ENCODE measurements at places on chromosomes 13 and 19.

GRCh38 chr19:4175669-4175931 is 6.8 kb downstream of the SIRT6 start:
- no peak for DNase-seq

DNA sequence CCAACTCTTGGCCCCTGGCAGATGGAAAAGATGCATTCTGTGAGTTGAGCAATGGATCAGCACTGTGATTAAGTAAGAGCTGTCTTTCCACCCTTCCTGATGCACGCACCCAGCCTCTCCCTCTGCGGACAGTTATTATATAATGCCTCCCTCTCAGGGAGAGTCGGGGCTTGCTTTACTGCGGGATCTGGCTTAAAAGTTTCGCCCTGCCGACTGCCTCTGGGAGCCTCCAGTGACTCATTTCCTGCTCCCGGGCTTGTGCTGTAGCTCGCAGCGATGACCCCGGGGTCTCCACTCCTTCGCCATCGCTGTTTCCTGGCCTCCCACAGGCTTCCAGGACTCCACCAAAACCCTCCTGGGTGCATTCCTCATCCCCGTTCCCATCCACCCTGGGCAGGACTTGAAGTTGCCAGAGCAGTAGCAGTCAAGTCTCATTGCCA is 107.4 kb upstream of the SLC7A1 start:
- DNase-seq: no peak

GRCh38 chr19:18733196-18733647 is 49.7 kb downstream of the CRTC1 start:
- DNase-seq: no peak

- DNase-seq: no peak
Observed at GRCh38 chr13:42525035-42525504, 48.9 kb upstream of the TNFSF11 start.

GRCh38 chr13:23449398-23450162 is 16.1 kb upstream of the SACS start:
- no peak for DNase-seq

- no peak for DNase-seq
Observed at GRCh38 chr19:34480971-34481841, at the start of gene WTIP. TSS of gene WTIP (plus strand) at chr19:34481758. CDS start at chr19:34481975, 217 bp downstream.

DNA sequence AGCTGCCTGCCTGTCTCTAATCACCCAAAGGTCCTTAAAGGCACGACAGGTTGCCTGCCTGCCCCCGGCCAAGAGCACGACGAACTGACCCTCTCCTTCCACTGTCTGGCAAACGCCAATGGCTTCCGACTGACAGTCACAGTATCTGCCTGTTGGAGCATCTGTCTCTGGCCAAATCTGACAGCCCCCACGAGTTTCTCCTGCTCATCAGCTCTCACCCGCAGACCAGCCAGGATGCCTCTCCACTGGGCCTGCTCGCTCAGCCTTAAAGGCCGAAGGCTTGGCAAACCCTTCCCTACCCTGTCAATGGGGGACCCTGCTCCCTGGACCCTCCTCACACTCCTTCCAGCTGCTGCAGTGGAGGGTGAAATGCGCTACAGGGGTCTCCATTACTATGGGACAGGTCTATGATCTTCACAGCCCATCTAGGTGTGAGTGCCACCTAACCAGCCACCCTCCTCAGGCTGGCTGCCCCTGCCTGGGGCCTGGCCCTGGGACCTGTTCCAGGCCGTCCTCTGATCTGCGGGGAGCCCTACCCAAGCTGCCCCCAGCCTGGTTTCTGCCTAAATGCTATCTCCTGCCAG is 932 bp downstream of the FAM83E start:
- DNase-seq: no peak

GRCh38 chr19:10105509-10106099 is 558 bp upstream of the PPAN start:
- no peak for DNase-seq

DNA sequence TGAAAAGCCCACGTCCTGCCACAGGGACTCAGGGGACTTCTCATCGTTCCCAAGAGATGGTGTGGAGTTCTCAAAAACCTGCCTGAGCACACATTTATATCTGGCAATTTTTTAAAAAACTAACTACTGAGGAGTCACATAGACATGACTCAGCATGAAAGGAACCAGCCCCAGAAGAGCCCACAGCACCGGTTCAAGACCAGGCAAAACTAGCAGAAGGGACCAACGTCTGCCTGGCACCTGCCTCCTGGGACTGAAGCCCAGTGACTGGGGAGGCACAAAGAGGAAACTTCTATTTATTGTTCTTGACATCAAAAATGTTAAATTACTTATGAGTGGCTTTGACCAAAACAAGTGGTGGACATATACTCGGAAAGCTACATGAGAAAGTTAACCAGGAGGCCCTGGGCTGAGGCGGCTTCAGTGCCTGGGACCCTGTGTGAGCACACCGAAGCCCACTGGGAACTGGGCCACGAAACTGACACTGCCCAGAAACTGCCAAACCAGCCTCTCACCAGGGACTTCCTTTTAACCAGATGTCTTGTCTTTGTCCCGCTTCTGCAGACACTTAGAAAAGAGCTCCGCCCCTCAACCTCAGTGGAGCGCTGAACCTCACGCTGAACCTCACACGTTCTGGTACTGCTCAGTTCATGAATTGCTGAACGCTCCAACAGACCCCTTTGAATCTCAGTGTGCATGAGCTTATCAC is 25.7 kb downstream of the C13orf46 start:
- DNase-seq: no peak

GRCh38 chr19:55088021-55088451 is 12.4 kb downstream of the EPS8L1 start:
- DNase-seq: no peak

DNA sequence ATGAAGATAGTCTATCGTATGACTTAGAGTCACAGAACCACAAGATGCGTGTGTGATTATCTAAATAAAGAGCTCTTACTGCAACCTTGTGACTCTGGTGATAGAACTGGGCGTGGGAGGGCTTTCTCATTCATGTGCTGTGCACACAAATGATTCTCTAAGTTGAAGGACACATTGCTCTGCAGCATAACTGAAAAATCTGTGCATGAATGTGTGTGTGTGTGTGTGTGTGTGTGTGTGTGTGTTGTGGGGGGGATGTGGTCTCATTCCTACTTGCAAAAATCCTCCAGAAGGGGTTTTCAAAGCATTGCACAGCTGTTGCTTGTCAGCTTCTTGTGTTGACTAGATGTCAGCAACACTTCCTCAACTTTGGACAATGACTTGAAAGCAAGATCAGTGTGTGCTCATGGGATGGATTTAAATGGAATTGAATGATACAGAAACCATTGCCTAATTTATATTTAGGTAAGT is 22.4 kb downstream of the LRCH1 start:
- no peak for DNase-seq

DNA sequence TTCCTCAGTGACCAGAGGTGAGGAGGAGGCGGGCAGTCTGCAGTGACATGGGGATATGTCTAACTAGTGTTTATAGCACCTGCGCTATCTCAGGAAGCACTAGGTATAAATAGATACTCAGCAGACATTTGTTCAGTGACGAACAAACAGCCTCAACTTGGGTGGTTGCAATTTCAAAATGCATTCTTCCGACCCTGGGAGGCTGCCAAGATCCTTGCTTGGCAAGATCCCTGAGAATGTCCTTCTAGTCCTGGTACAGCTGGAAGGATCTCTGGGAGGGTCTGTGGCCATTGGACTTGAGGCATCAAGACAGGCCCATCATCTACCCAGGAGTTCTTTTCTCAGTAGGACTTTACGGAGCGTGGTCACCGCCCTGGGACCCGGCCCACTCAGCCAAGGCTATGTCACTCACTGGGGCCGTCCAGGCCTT is 299.5 kb downstream of the ZNF536 start:
- no peak for DNase-seq

DNA sequence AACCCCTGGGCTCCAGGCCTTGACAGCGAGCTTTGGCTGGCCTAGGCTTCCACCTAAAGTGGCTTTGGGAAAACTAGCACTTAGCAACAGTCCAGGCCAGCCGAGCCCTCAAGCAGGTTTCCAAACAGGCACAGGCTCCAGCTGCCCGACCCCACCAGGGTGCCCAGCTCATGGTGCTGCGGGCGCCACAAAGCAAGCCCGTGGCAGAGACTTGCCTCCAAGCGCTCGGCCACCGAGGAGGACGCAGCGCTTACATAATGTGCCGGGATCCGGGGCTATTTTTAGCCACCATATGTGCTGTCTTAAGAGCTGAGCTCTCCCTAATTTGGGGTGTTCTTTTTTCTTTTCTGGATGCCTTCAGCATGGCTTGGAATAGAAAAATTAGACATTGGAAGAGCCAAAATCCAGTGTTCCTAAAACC is 56.1 kb upstream of the F7 start:
- DNase-seq: peak; percentile 63

DNA sequence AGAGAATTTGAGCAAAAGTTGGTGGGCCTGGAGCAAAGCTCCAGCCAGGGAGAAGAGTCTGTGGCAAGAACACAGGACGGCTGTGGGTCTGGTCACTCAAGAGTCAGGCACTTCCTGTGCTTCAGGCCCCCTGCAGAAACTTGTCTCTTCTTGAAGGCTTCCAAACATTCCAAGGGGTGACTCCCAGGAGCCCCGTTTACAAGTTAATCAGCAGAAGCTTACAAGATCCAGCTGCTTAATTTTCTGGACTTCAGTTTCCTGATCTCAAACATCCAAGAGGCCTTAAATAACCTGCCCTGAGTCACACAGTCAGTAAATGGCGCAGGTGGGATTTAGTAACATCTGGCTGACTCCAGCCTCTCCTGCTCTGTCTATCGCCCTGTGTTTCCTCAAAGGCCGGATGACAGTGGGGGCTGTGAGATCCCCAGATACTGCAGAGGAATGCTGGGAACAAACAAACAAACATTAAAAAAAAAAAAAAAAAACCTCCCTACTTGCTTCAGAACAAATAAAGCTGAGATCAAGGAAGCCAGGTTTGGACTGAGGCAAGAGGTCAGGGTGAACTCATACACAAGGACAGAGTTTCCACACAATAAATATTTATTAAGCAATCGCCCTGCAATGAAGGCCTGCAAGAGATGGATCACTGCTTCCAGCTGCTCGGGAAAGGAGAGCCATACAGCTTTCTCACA is 175.4 kb upstream of the RFC3 start:
- DNase-seq: no peak

GRCh38 chr19:16446724-16447368 is 24.9 kb downstream of the EPS15L1 start:
- DNase-seq: no peak

GRCh38 chr19:3404324-3405260 is 38.2 kb downstream of the NFIC start:
- peak; percentile 78 for DNase-seq

DNA sequence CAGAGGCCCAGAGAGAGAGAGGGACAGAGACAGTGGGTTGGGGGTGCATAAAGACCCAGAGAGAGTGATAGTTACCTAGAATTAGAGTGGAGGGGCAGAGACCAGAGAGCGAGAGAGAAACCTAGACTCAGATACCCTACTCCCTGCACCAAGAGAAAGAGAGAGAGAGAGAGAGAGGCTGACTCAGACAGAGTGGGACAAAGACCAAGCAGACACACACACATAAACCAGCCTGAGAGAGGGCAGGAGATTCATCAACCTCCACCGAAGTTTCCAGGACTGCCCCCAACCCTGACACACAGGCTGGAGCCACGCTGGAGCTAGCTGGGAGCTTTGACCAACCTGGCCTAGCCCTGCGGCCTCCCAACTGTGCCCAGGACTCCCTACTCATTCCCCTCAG is 12.9 kb downstream of the SYT3 start:
- no peak for DNase-seq

DNA sequence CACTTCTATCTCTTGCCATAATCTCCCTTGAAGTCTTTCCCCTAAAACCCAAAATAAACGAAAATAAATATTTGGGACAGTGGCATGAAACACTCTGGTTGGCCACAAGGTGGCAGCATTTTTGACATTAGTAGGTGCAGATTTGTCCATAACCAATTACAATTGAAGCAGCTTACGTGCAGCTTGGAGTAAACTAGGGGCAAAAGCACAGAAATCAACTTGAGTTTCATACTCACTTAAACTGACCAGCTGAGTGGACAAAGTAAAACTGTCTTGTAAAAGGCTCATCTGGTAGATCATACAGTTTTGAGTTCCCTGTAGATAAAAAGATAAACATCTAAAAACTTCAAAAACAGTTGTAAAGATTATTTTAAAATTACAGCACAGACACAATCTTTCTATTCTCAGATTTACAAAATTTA is 18.8 kb downstream of the PDCD5 start:
- peak; percentile 23 for DNase-seq

- no peak for DNase-seq
Observed at GRCh38 chr19:42662712-42663111, 68.0 kb upstream of the CEACAM8 start.

GRCh38 chr13:113122550-113123225 is at the start of gene F10:
TSS of gene F10 (plus strand) at chr13:113122799. CDS start at chr13:113122856, 57 bp downstream.
- DNase-seq: peak; percentile 23

GRCh38 chr13:59229861-59230260 is 933.9 kb downstream of the DIAPH3 start:
- DNase-seq: no peak

DNA sequence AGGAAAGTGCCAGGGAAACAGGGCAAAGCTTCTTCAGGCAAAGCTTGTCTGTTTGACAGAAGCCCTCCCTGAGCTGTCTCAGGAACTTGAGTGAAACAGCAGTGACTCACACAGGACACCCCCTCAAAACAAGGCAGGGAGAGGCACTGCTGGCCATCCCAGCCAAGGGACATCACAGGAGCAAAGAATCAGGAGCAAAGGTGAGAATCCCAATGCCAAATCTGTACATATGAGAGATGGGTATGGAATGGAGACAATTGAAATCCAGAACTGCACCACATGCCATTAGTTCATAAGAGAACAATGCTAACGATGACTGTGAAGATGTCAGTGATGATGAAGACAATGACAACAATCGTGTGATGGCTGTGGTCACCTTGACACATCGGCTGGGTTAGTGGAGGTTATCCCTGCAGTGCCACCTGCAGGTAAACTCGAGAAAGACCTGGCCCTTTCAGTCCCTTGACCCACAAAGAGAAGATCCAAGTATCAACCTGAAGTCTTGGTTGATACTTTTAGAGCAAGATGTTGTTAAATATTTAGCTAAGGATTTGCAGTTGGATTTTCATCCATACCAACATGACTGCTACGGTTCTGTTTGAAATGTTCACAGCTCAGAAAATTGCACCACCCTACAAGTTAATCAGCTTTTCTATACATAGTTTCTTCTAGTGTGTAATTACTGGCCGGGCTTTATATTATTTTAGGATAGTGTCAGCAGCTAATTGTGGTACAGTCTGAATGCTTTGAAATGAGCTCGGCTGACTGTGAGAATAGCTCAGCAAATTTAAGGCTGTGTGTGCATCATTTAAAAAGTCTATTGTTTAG is 42.0 kb upstream of the IPO5 start:
- no peak for DNase-seq

DNA sequence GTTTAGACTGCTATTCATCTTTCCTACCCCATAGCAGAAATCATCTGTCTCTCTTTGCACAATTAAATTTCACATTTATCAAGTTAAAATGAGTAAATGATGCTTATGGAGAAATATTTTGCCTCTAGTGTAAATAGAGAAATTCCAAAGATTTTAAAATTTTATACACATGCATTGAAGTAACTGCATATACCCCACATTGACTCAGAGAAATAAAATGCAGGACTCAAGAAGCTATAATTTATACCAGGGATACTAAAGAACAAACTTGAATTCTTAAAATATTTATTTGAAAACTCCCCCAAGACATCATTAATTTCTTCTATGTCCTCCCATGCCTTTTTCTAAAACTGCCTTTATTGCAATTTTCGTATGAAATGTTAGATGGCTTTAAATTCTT is 165.8 kb downstream of the DIAPH3 start:
- no peak for DNase-seq

GRCh38 chr13:35157143-35157755 is 215.2 kb downstream of the NBEA start:
- peak; percentile 29 for DNase-seq
